ENCODE measurements at places on chromosomes 3 and 15.
A peak's percentile ranks its signal among the peaks of the same experiment; 100 is the strongest.

DNA sequence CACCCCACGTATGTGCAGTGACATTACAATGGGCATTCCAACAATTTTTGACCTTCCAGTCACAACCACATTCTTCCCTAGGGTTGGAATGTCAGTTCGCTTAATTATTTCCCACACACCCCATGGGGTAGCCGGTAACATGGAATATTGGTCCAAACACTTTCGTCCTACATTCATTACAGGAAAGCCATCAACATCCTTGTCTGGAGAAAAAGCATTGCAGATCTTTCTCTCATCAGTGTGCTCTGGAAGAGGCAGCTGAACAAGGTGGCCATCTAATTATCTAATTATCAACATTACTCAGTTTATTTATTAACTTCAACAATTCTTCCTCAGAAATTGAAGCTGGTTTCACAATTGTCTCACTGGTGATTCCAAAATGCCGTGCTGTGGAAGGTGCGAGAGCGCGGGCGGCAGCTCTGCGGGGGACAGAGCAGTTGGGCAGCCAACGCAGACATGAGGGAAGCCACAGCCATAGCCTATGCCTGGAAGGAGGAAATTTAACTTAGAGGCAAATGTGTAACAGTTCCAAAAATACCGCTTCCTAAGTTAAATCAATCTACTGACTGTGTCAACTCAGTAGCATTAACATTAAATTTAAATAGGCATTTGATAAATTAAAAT lies 1158.9 kb upstream of the EPHA6 start:
- no peak for DNase-seq

- DNase-seq = no peak
Observed at GRCh38 chr3:143439817-143440216, 320.2 kb downstream of the CHST2 start.

DNA sequence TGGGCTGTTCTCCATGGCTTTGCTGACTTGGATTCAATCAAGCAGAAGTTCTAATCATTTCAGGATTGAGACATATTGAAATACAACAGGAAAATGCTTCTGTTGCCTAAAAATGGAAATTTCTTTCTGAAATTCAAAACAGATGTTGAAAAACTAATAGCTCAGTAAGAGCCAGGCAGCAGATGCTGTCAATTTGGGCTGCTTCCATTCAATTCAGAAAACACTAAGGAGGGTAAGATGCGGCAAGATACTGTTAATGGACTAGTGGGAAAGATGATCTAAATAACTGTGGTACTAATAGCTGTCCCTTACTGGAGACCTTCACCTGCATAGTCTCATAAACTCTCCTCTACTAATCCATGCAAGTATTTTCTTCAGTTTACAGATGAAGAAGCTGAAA lies 53.5 kb downstream of the DGKG start:
- DNase-seq = peak; percentile 36

DNA sequence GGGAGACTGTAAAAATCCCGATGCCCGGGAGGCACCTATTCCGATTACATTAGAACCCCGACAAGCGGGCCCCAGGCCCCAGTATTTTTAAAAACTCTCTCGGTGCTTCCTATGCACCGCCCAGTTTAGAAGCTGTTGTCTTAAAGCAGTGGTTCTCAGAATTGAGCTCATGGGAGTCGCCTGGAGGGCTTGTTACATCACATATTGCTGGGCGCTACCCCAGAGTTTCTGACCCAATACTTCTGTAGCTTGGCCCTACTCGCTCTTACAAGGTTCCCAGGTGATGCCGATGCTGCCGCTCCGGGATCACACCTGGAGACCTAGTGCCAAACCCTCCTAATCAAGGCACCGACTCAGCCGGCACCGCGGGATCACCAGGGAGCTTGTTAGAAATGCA lies 35.2 kb downstream of the CPN2 start:
- DNase-seq = no peak

GRCh38 chr3:184196536-184196935 lies 10.5 kb downstream of the ABCF3 start:
- DNase-seq = no peak

DNA sequence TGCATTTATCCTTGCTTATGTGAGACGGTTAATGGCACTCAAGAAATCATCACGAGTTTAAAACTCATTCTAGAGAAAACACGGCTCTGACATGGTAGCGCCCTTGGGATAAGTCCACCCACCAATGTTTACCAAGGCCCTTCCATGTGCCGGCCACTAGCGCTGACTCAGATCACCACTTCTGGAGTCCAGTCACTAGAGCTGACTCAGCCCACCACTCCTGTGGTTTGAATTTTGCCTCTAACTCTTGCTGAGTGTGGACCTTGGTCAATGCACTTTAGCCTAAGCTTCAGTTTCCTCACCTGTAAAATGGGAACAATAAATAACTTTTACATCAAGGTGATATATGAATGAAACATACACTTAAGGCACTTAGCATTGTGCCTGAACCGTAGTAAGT lies 358.4 kb upstream of the PROK2 start:
- DNase-seq = no peak

GRCh38 chr15:88344786-88345185 lies 88.2 kb upstream of the NTRK3 start:
- no peak for DNase-seq

DNA sequence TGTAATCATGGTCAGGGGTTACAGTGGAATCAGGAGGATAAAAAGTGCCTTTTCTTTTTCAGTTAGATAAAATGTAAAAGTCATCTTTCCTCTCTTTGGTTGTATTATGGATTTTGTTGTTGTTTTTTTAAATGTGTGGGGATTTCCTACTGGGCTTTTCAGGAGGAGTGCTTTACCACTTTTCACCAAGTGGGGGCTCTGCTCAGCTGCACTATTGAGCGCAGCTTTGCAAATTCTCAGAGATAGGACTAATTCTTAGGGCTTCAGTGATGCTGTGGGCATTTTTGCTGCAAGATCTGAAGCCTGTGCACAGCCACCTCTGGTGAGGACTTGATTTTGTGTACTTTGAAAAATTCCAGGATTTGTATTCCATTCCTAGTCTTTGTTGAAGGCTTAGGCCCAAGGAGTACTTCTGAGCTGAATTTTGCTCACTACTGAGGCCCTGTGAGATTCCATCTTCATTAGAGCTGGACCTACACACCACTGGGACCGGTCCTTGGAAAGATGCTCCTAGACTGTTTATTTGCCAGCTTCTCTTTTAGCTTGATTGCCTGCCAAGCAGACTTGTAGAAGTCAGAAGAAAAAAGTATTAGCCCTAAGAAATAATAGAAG lies 7.5 kb downstream of the GNB5 start:
- DNase-seq = peak; percentile 12

DNA sequence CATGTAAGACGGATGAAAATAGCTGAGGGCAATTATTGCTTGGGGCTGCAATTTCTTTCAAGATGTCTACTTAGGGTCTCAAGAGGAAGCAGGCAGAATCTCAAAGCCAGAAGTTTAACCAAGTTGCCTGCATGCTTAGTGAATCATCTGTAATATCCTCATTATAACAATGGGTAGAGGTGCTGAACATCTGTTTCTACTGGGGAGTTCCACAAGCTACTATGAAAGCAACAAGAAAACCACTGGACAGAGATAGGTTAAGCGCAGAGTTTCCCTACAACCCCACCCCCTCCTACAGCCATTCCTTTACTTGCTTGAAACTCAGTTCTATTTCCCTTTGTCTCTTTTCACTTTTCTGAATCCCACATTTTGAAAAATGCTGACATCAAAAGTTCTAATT lies 759.4 kb upstream of the GBE1 start:
- no peak for DNase-seq

DNA sequence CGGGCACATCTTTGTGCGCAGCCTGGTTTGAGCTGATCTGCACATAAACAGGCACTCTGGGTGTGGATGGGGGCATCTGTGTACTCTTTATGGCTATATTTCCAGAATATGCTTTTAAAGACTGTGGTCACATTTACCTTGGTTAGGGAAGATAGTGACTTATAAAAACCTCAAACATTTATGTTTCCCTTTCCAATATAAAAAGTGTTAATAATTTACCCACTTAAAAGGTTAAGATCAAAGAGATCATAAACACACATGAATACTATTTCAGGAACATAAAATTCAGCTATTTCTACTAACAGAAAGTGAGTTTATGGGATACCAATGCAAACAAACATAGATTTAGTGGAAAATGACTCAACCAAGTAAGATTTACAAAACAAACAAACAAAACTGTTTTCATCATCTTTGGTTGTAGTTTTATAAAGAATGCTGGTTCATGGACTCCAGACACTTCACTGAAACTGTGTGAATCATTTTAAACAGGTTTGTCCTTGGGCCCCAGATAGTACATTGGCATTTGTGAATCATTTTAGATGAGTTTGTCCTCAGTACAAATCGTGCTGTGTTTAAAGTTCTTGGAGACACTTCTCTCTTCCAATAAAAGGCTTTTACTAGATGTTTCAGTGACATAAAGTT lies 253.5 kb upstream of the CTDSPL start:
- DNase-seq = no peak

DNA sequence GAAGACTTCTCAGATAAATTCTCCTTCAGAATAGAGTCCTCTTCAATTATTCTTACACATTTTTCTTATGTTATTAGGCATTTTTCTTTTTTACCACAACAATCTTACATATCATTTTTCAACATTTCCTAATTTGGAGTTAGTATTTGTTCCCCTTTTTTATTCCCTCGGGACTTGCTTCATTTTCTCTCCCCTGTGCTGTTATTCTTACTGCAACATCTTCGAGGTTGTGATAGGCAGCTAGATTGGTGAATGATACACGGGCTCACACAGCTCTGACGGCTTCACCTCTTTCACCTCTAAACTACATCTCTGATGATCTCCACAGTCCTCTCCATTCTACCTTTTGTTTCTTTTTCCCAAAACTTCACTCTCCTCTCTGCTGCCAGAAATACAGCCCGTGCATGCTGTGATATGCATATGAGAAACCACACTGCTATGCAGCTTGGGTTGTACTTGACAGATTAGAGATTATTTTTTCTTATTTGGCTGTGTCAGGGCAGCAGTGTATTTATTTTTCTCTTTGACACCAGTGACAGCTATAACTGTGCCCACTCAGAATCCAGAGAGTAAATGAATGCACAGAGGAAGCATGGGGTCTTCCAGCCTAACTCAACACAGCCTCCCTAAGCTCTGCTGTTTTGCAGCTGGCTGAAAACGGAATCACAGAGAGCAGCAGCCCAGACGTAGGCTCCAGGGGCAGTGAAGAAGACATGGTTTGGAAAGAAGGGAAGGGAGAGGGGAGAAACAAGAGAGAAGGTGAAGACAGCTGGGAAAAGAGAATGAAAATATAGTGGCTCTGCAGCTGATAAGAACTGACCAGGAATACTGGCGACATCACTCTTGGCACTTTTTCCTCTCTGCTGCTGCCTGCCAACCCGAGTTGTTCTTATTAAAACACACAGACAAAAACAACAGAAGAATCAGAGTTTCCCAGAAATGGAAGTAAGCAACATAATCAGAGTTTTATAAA lies 61.8 kb downstream of the SLC9A9 start:
- DNase-seq = peak; percentile 30

DNA sequence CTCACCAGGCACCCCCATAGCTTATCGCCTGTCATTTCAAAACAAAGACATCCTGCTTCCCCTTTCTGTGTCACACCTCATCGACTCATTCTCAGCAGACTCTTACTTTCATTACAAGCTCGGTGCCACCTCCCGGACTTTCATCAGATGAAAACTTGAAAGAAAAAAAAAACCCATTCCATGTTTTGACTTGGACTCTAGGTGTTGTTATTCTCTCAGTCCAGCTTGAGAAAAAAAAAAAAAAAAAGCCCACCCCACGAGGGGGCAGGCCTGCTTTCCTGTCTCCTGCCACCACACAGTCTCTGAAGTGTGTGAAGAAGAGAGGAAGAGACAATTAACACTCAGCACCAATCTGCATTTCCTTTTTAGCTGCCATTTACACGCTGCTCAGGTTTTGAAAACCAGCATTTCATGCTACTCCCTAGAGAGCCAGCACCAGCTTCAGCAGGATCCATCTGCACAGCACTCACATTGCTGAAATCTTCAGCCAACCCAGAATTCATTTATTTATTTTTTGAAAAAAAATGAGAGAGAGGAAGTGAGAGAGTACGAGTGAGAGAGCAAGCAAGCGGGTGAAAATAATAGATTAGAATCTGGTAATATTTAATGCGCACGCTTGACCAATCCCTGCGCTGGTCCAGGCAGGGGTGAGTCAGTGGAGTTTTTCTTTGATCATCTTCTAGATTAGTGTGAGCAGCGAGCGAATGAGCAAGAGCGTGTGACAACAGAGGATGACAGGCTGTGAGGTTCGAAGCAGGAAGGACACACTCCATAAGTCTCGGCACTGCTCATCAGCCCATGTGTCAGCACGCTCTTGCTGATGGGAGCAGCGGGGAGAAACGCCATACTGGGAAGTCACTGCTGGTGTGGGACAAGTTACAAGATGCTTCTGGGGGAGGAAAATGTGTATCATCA lies 23.5 kb downstream of the ZNF80 start:
- no peak for DNase-seq

GRCh38 chr3:195895861-195896360 lies 12.4 kb downstream of the TNK2 start:
- DNase-seq = no peak

GRCh38 chr15:32677238-32677750 lies 35.8 kb downstream of the SCG5 start:
- DNase-seq = no peak

- no peak for DNase-seq
Observed at GRCh38 chr3:191382661-191383060, 52.3 kb upstream of the UTS2B start.

DNA sequence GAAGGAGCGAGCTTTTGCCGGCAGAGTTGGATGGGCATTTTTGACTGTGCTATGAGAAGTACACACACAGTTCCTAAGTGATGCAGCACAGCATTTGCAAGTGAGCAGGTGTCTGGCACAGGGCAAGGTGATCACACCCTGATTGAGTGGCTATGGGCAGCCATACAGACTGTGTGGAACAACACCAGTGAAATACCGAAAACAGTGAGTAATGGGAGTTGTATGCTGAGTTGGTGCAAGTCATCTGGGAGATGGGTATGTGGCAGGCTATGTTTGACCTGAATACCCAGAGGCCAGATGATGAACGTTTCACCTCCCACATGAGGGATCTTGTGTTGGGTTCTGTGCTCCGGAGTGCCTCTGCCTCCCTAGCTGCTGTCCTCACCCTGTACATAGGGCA lies 53.5 kb upstream of the TIPARP start:
- no peak for DNase-seq

- DNase-seq = peak; percentile 80
Observed at GRCh38 chr3:127970966-127971592, 56.0 kb downstream of the KBTBD12 start.

- DNase-seq = no peak
Observed at GRCh38 chr3:69930564-69930963, 69.0 kb upstream of the SAMMSON start.

- DNase-seq = no peak
Observed at GRCh38 chr15:77503240-77503639, 82.6 kb downstream of the HMG20A start.

- DNase-seq = no peak
Observed at GRCh38 chr3:59515966-59516365, 466.1 kb upstream of the CFAP20DC start.

GRCh38 chr15:38823263-38823662 lies 258.6 kb upstream of the RASGRP1 start:
- DNase-seq = no peak

GRCh38 chr15:73931441-73931840 lies 5.2 kb downstream of the LOXL1 start:
- DNase-seq = no peak

GRCh38 chr3:54988838-54989630 lies 61.2 kb upstream of the LRTM1 start:
- DNase-seq = no peak

Measured in NCI-H1694 treated with DMSO at 0.1 percent for 48 hours (cell line).